ENCODE measurements at places on chromosomes 12 and 14.
A peak's percentile ranks its signal among the peaks of the same experiment; 100 is the strongest.

DNA sequence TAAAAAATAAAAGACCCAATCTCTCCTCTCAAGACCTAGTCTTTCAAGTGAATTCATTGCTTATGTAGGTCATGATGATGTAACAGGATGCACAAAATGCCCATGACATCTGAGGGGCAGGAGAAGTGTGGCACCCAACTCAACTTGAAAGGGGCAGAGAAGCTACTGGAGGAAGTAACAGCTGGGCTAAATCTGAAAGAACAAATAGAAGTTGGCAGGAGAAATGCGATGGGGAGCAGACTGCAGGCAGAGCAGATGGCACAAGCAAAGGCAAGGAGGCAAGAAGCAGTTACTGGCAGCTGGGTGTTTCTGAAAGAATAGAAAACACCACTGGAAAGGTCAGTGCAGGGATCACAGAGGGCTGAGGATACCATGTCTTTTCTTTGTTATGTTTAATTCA is 14.6 kb downstream of the SLC38A4 start:
- no peak for DNase-seq

- DNase-seq: no peak
These were observed 19.1 kb downstream of the RPAP3 start for GRCh38 chr12:47686645-47687240.

- no peak for DNase-seq
These were observed 14.7 kb downstream of the PIK3C2G start for GRCh38 chr12:18275981-18276380.

DNA sequence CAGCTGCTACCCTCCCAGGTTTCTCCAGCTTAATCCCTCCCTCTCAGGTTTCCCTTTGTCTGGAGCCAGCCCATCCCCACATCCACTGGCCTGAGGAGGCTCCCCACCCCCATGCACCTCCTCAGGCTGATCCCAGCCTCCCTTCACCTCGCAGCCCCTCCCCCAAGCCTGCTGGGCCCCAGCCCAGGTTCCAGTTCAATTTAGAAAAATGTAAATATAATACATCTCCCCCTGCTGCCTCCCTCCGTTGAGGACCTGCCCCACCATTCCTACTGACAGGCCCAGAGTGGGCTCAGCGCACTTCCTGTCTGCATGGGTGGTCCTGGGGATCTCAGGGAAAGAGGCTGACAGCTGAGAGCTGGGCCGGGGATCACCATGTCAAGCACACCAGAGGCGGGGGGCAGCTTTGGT is 155.8 kb downstream of the NTF3 start:
- DNase-seq: no peak

- DNase-seq: no peak
These were observed 92.7 kb downstream of the LRRC74A start for GRCh38 chr14:76918782-76919394.

- DNase-seq: no peak
These were observed 40.9 kb upstream of the FZD10 start for GRCh38 chr12:130121226-130122000.

DNA sequence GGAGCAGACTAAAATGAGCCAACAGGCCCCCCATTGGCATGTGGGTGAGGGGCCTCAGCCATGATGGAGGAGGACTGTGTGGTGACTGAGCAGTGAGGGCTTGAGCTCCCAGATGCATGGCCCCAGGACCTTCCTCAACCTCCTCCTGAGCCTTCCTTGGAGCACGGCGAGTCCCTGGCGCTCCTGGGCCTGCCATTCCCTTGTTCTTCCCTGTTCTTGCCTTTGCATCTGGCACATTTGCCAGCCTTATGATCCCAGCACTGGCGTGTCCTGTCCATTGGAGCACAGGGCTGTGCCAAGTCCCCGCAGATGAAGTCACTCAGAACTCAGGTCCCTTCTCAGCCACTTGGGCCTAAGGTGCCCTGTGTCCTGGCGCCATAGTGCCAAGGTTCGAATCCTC is 40.3 kb upstream of the MEG3 start:
- no peak for DNase-seq

DNA sequence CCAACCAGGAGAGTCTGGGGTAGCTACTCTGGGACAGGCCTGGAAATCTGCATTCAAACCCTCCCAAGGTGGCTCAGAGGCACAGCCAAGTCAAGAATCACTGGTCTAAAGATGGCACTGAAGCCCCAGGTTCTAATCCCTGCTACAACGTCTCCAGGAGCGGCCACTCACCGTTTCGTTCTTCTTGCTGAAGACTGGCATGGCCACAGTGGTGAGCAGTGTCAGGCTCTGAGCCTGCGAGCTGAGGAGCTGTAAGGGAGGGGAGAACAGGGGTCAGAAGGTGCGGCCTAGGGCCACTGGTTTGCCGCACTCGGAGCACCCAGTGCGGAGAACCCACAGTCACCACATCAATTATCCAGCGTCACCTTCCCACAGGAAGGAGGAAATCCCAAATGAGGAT is 38.8 kb downstream of the CACNA2D4 start:
- no peak for DNase-seq

DNA sequence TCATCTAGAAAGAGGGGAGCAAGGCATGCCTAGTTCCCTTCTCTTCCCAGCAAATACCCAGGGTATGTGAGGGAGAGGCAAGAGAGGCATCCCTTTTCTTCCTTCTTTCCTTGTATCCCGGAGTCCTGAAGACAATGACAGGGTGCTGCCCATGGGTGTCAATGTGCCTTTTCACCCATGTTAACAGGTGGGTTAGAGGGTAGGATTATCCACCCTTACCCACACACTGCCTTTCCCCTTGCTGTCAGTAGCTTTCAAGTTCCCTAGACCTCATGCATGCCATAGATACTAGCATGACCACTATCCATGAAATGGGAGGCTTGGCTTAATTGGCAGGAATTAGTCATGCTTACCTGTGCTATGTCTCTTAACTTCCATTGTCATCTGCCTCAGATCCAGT is 36.3 kb upstream of the PCNX1 start:
- DNase-seq: no peak

- no peak for DNase-seq
These were observed 409.0 kb downstream of the DAD1 start for GRCh38 chr14:22180045-22180444.

GRCh38 chr12:102052192-102053061 is 9.4 kb downstream of the WASHC3 start:
- DNase-seq: no peak

DNA sequence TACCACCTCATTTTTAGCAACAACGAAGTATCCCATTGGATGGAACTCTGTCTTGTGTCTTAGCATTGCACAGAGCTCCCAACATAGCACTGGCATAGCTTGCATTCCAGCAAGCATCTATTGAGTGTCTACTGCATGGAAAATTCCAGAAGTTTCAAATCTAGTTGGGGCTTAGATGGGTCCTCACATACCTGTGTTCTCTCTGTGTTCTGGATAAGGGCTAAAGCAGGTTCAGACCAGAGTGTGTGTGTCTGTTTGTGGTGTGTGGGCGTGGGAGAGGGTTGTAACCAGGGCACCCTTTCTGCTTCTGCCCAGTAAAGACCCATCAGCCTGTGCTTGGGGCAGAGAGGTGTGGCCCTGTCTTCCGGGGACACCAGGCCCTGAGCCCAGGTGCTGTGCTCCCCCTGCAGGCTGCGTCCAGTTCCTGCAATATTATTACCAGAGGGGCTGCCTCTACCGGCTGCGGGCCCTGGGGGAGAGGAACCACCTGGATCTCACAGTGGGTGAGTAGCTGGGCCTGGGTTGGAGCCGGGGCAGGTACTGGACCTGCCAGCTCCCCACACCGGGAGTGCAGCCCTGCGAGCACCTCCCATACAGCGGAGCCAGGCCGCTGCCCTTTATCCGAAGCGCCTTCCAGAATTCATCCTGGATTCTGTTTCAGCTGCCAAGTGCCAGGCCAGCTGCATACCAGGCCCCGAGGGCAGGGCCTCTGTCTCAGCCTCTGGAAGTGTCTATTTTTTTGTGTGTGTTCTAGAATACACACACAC is 20.3 kb downstream of the RHOF start:
- peak; percentile 72 for DNase-seq

GRCh38 chr14:58572863-58573262 is 64.9 kb upstream of the DACT1 start:
- no peak for DNase-seq

Data from T-helper 9 cell (primary cell).